CD4-positive, alpha-beta T cell treated with Interleukin-17A for 1 hour (primary cell): ENCODE measurements at places on chromosomes 11 and 22.

DNA sequence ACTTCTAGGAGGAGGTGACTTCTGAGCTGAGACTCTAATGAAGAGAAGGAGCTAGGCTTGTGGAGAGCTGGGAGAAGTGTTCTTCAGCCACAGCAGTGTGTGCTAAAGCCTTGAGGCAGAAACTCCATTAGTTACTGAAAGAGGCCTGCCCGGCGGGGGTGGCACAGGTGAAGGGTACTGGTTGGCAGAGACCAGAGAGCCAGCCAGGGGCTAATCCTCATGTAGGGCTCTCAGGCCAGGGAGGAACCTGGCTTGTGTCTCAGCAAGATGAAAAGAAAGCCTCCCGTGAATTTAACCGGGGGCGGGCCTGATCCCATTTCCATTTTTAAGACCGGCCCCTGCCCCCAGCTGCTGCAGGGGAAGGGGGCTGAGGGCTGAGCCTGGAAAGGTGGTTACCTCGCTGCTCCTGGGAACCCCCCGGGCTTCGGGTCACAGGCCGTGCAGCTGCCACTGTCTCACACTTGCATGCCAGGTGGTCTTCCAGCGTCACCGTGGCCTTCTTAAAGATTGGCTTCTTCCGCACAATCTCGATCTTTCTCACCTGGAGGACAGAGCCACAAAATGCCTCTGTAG is 15.0 kb downstream of the PDGFB start:
- DNase-seq, result no peak

DNA sequence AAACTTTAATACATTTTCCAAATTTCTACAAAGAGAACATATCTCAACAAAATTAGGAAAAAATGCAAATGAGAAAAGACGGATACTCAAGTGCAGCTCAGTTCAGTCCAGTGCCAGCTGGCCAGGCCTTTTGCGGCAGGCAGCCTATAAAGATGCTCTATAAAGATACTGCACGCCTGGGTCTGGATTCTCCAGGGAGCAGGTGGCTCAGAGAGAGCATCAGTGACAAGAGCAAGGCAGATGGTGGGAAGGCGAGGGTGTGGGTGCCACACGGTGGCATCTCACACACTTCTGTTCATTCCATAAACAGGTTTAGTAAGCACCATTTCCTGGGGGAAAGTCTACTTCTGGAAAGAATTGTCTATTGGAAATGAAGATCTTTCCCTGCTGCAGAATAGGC is 18.1 kb upstream of the SCN3B start:
- no peak for DNase-seq

DNA sequence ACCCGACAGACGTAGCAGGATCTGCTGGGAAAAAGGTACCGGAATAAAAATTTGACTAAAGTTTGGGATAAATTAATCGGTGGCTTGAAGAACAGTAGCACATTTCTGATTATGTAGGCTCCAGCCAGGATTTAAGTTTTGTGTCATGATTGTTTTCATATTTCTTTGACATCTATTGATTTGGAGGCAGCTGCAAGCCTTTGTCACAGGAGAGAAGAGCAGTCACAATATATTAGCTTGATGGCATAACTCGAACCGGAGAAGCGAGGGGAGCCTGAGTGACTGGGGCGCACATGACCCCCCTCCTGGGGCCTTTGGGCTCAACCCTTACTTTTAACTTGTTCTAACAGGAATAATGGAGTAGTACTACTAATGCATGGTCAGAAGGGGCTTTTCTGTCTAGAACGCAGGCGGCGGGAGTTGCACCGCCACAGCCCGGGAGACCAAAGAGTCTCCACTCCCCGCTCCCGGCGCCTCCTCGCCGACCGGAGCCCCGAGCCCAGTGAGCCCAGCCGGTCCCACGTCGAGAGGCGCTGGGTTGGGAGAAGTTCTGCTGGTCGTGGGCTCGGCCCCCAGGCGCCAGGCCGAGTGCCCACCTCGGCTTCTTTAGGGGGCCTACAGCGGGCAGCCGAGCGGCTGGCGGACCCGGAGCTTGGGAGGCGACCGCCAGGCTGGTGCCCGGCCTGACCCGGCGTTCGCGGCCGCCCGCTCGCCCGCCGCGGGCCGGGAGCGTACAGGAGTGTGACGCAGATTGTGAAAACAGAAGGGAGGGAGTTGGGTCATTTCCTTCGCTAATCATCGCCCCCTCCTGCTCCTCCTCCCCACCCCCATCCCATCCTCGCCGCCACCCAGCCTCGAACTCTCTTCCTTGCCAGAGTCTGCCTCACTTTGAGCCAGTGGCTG is 15.7 kb upstream of the PAX6 start:
- DNase-seq, result no peak

GRCh38 chr11:62664405-62665074 is 470 bp downstream of the C11orf98 start:
- peak; percentile 70 for DNase-seq

DNA sequence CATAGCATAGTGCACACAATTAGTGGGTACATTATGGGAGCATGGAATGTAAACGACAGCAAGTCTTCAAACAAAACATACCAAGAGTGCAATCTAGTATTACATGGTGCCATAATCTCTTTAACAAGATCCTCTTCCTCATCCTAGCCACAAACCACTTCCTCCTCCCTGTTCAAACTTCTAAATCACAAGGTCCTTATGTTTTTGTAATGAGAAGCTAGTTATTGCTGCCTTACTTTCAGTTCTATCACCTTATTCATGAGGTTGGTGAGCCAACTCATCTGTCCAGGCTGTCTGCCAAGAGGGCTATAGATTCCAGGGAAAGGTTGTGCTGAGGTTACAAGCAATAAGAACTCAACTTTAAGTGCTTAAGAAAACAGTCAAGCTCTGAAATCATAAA is 195.4 kb upstream of the ARHGAP20 start:
- peak; percentile 28 for DNase-seq

- no peak for DNase-seq
These were observed 735.6 kb downstream of the BRD1 start for GRCh38 chr22:49091917-49092545.

DNA sequence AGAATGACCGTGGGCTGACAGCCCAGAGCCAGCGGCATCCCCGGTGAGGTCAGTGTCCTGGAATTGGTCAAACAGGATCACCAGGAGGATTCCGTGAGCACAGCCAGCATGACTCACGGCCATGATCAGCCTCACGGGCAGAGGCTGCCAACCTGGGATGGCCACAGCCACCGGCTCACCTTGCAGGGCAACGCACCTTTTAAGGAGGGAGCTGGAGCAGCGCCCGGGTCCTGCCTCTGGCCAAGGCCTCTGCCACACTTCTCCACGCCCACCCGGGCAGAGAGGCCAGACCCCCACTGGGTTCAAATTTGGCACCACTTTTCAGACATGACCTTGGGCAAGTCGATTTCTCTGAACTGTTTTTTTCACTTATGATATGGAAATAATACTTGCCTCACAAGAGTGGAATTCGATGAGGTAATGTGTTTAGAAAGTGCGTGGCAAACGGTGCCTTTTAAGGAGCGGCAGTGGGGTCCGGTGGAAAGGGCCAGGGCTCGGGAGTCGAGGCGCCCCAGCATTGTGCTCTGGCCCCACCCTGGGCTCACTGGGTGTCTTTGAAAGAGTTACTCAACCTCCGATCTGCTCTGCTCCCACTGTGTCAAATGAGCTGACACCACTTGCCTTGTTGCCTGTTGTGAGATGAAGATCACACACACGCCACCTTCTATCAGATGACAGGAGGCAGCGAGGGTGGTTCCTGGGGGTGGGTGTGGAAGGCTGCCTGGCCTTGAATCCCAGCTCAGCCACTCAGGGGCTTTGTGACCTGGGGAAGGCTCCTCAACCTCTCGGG is 16.0 kb downstream of the TXN2 start:
- no peak for DNase-seq

DNA sequence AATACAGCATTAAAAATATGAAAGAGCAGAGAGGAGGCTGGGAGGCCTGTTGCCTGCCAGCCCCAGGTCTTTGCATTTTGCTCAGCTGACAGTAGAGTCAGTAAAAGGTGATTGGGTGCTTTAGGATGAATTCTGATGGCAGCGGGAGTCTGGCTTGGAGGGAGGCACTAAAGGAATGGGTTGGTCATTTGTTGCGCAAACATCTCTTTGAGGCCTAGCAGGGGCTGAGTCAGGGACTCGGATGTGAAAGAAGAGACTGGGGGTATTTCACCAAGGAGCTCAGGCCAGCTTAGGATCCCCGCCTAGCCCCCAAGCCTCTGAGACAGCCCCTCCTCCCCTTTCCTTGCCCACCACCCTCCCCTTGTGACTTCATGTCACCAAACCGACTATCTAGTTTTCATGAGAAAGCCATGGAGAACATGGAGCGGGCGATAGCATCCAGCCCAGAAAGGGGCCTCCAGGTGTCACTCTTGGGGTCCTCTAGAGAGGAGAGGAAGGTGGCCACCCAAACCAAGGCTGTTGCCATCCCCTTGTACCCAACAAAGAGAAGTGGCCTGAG is 9.7 kb downstream of the DGKZ start:
- DNase-seq, result no peak

- no peak for DNase-seq
These were observed 78.9 kb downstream of the PDE2A start for GRCh38 chr11:72595292-72595684.

DNA sequence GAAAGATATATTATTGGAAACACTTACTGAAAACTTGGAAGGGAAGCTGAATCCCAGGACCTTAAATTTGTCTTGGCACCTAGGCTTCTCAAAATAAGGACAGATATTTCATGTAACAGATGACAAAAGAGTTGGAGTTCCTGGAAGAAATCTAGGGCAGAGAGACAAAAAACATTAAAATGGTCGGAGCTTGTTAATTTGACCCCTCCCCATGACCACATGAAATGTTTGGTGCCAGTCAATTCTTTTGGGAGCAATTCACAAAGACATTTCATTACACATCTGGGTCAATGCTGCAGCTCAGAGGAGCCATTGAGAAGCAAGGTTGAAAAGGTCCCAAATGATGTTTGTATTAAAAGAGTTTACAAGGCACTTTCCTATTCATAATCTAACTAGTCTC is 162.0 kb upstream of the GUCY1A2 start:
- DNase-seq, result no peak

GRCh38 chr11:1744137-1744886 is 6.1 kb downstream of the IFITM10 start:
- DNase-seq, result no peak

- DNase-seq, result no peak
These were observed 39.7 kb downstream of the MYO7A start for GRCh38 chr11:77167791-77168190.

GRCh38 chr22:24848559-24849168 is 42.7 kb downstream of the SGSM1 start:
- no peak for DNase-seq

- DNase-seq, result no peak
These were observed 27.6 kb upstream of the CCDC34 start for GRCh38 chr11:27390318-27391295.

DNA sequence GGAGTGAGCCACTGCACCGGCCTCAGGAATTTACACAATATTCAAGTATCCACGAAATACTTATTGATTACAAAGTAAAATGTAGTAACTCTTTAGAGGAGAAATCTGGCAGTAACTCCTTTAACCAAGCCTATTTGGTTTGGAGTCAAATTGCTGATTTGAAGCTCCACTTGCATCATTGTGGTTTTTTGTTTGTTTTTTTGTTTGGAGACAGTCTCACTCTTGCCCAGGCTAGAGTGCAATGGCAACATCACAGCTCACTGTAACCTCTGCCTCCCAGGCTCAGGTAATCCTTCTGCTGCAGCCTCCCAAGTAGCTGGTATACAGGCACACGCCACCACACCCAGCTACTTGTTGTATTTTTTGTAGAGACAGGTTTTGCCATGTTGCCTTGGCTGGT is 6.4 kb upstream of the QSER1 start:
- DNase-seq, result no peak

- peak; percentile 67 for DNase-seq
These were observed at the start of gene PRAME for GRCh38 chr22:22558972-22559603. PRAME (minus strand) TSS chr22:22559265; CDS start chr22:22556832, 2,433 bp downstream.

GRCh38 chr11:126408496-126408895 is 53.0 kb downstream of the ST3GAL4 start:
- DNase-seq, result no peak

GRCh38 chr11:132718711-132719671 is 813.3 kb downstream of the OPCML start:
- peak; percentile 53 for DNase-seq

DNA sequence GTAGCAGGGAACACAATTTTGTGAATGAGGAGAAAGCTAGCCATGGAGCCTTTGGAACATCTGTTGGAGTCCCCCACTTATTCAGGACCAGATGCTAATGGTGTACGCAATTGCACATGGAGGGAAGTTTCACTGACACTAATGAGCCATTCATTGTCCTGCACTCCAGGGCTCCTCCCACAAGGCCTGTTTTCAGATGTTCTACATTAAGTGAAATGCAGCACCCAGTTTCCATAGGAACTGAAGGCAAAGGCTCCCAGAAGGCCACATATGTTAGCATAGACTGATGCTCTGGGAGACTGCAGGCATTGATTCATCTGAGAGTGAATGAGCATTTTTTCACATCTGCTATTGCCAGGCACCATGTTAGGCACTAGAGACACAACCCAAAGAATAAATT is 399.5 kb downstream of the ETS1 start:
- no peak for DNase-seq

GRCh38 chr22:41862530-41863266 is 29.8 kb downstream of the SREBF2 start:
- peak; percentile 24 for DNase-seq
